ENCODE measurements at places on chromosomes 3 and 15. TPM values are rescaled to one million over a fixed set of nuclear protein-coding genes. Genes with fewer than 3 reads are reported as not detected.

- H3K27ac ChIP-seq, result no peak overlapping the region
- DNase-seq, result no peak
- H3K36me3 ChIP-seq, result no peaks in the 10 kb centered on the region
- no peaks in the 10 kb centered on the region for H3K4me1 ChIP-seq
- H3K4me3 ChIP-seq, result no peak overlapping the region
- no peaks in the 10 kb centered on the region for H3K27me3 ChIP-seq
Measured at GRCh38 chr3:45506751-45507391, 87.7 kb upstream of the LIMD1 start.

Gene FANCD2
- 2.0 TPM for total RNA-seq

DNA sequence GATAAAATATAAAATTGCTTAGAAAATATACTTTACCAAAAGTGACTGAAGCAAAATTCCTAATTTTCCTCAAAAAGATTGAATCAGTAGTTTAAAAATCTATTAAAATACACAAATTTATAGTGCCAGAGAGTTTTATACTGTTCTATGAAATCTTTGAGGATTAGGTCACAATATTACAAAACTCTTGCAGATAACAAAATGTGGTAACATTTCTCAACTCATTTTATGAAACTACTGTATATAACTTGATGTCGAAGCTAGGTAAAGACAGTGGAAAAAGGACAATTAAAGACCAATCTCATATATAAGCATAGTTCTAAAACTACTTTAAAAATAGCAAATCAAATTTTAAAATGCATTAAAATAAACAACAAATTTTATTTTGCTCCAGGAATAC, 15.9 kb downstream of the VEPH1 start:
- no peak for DNase-seq
- no peaks in the 10 kb centered on the region for H3K27me3 ChIP-seq
- H3K4me1 ChIP-seq, result no peaks in the 10 kb centered on the region
- H3K4me3 ChIP-seq, result no peak overlapping the region
- no peak overlapping the region for H3K27ac ChIP-seq

GRCh38 chr3:88059380-88060170, 520 bp downstream of the ZNF654 start:
- peak overlapping the region; percentile 80 for H3K27ac ChIP-seq
- no peaks in the 10 kb centered on the region for H3K27me3 ChIP-seq
- H3K4me1 ChIP-seq, result peaks cover 2% of the 10 kb centered on the region
- DNase-seq, result peak; percentile 42
- H3K36me3 ChIP-seq, result no peaks in the 10 kb centered on the region
- H3K4me3 ChIP-seq, result peak overlapping the region; percentile 98

DNA sequence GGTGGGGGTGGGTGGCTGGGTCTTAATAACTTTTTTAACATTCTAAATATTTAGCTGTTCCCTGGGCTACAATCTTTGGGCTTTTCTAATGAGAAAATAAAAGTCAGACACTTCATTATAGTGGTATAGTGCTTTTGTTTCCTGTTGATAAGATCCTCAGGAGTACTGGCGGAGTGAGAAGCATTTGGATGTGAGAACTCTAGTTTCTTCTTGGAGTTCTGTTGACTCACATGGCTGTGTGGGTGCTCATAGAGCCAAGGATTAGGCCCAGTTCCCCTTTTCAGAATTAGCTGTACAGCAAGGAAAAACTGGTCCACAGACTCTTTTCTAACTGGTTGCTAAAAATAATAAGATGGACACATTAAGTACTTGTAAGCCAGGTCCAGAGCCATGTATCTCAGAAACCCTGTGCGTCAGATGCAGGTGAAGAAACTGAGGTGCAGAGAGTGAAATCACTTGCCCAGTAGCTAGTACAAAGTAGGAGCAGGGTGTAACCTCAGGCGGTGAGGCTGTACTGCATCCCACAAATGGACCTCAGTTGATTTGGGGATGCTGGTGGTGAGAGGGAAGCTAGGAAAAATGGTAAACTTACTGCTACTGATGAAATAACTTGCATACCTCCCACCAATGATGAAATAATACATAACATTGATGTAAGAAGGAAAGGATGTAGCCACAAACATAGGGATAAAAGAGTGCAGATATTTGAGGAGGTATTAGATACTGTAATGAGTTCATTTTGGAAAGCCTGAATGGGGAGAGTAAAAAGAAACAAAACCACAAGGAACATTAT, 2.3 kb downstream of the ITPR1 start:
- no peaks in the 10 kb centered on the region for H3K27me3 ChIP-seq
- H3K27ac ChIP-seq, result no peak overlapping the region
- DNase-seq, result no peak
- peak overlapping the region; percentile 94 for H3K4me3 ChIP-seq
- H3K4me1 ChIP-seq, result peaks cover 5% of the 10 kb centered on the region
